AG04449 (cell line): ENCODE measurements at places on chromosomes 16 and 17.

DNA sequence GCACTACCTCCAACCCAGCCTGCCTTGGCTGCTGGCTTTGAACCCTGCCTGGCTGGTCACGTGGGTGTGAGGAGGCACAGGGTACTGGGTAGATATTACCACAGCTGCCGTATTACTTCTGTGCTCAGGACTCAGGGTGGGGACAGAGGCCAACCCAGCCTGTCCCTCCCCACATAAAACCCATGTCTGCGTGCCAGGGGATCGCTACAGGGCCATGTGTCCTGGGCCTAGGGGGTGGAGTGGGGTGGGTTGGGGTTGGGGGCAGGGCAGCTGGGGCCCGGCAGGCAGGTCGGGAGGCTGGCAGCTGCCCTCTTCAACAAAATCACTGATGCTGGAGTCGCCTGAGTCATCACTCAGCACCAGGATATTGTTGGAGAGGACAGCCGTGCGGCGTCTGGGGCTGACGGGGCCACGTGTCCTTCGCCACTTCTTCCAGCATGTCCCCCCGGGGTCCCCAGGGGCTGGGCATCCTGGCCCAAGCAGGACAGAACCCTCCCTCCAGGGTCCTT is 39.7 kb upstream of the PVALEF start:
- no peak for DNase-seq

- DNase-seq, result no peak
Observed at GRCh38 chr17:77744066-77744988, 214.2 kb upstream of the TNRC6C start.

DNA sequence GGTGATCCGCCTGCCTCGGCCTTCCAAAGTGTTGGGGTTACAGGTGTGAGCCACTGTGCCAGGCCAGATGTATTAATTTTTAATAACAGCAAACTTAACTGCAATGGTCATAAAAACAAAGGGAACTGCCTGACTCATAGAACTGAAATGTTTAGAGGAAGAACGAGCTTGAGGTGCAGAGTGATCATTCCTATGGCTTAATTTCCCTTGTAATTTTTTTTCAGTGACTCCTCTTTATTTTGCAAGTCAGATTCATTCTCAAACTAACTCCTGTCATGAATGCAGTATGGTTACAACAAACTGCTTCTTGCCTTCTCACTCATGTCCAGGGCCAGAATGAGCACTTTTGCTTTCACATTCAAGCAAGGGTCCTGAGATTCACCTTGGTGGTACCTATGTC is 231.3 kb downstream of the HAPSTR1 start:
- no peak for DNase-seq

DNA sequence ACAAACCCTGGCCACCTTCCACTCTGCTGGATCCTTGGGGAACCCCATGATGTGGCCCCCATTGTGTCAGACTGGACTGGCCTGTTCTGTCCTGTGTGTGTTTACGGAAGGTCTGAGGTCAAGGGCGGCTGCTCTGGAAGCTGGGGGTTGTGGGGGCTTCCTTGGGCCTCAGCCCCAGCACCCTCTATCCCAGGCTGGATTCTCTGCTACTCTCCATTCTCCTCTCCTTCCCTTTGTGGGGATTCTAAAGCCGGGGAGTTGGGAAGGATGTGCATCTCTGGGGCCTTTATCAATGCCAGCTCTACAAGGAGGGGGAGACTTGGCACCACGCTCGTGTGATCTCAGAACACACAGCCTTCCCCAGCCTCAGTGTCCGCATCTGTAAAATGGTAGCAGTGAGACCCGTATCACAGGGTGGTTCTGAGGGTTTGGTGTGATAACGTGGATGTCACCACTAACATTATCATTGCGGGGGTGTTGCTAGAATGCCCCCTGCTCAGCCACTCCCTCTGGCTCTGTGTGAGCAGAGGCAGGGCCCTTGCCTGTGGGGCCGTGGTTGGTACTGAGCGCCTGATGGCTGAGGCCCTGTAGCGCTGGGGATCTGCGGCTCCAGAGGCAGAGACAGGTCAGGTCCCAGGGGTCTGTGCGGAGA is 18.1 kb downstream of the ADGRG1 start:
- no peak for DNase-seq
